ENCODE measurements at places on chromosomes 1 and 21.
A peak's percentile ranks its signal among the peaks of the same experiment; 100 is the strongest.

DNA sequence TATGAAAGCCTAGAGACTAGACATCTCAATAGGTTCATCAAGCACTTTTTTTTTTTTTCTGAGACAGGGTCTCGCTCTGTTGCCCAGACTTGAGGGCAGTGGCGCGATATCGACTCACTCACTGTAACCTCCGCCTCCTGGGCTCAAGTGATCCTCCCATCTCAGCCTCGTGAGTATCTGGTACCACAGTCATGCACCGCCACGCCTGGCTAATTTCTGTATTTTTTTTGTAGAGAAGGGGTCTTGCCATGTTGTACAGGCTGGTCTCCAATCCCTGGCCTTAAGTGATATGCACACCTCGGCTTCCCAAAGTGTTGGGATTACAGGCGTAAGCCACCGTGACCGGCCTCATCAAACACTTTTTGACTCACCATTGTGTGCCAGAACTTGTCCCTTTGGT is 613 bp upstream of the GPATCH4 start:
- no peak for DNase-seq

GRCh38 chr1:74222701-74223100 is 12.5 kb upstream of the TNNI3K start:
- no peak for DNase-seq

- DNase-seq, result no peak
Observed at GRCh38 chr1:214310010-214310409, 29.1 kb downstream of the SMYD2 start.

DNA sequence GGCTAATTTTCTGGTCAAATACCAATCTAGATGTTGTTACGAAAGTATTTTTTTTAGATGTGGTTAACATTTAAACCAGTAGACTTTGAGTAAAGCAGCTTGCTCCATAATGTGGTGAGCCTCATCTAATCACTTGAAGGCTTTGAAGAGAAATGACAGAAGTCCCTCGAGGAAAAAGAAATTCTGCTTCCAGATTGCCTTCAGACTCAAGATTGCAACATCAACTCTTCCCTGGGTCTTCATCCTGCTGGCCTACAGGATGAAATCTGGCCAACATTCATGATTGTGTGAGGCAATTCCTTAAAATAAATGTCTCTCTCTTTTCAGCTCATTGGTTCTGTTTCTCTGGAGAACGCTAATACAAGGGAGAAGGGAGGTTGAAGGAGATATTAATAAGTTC is 32.5 kb upstream of the SSX2IP start:
- DNase-seq, result peak; percentile 77

- DNase-seq, result peak; percentile 20
Observed at GRCh38 chr1:72105201-72105600, 177.1 kb downstream of the NEGR1 start.

- DNase-seq, result no peak
Observed at GRCh38 chr1:41641475-41641814, 157.0 kb upstream of the EDN2 start.

GRCh38 chr1:84089465-84089864 is 54.6 kb upstream of the PRKACB start:
- DNase-seq, result peak; percentile 77

DNA sequence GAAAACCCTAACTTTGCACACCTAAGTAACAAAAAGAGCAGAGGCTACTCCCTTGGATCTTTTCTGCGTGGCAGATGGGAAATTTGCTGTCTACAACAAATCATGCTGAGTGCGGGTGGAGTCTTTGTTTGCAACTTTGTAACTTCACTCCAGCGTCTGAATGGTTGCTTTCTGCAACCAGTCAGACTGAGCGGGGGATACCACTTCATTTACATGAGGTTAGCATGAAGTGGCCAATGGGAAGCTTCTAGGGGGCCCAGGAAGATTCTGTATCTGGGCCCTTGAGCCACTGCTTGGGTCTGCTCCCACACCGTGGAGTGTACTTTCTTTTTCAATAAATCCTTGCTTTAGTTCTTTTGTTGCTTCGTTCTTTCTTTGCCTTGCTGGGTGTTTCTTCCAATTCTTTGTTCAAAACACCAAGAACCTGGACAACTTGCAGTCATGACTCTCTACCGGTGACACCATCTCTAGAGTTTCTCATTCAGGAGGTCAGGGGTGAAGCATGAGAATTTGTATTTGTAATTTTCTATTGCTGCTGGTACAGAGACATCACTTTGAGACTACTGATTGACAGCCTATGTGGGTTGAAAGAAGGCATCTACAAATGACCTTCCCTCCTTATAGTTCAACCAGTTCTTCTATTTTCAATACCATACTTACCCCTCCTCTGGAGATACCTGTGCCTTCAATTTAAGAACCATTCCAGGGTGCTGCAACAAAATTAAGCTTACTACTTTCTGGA is 55.8 kb upstream of the RC3H1 start:
- DNase-seq, result no peak

GRCh38 chr1:109978761-109979488 is 5.6 kb upstream of the AHCYL1 start:
- no peak for DNase-seq

- DNase-seq, result no peak
Observed at GRCh38 chr1:82160036-82160435, 359.3 kb downstream of the ADGRL2 start.

GRCh38 chr1:42158189-42158588 is 5.0 kb downstream of the GUCA2B start:
- DNase-seq, result peak; percentile 38

DNA sequence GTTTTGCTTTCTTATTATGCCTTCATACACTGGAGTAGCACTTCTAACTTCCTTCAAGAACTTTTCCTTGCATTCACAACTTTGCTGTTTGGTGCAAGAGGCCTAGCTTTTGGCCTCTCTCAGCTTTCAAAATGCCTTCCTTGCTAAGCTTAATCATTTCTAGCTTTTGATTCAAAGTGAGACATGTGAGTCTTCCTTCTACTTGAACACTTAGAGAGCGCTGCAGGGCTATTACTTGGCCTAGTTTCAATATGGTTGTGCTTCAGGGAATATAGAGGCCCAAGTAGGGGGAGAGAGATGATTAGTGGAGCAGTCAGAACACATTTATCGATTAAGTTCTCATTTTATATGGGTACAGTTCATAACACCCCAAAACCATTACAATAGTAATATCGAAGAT is 12.4 kb downstream of the ANGEL2 start:
- DNase-seq, result no peak

DNA sequence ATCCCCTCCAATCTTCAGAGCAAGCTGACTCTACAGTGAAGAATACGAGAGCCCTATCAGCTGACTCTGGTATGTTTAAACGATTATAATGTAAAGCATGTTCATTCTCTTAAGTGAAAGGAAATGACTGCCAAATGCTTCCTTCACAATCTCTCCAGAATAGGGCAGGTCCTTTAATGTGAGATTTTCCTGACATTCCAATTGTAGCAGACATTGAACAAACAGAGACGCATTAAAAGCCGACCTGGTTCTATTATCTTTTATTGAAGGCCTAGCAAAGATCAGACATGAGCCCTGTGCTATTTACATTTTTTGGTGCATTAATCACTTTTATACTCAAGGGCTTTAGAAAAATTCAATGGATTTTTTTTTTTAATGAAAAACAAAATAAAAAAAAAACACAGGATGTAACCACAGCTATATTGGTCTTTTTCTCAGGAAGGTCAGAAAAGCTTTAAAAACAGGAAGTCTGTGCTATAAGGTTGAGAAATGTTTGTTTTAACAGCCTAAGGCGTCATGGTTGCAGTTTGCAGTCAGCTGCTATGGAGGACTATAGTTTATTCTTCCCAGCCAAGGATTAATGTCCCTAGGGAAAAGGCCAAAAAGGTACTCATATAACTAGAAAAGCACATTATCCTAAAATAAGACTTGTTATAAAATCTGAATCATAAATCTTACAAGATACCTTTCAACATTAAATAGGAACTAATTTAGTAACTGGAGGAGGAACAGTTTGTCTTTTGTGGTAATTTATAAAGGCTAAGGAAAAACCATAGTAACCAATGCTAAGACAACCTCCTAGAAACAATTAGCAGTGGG is 104.8 kb downstream of the RERE start:
- peak; percentile 93 for DNase-seq

DNA sequence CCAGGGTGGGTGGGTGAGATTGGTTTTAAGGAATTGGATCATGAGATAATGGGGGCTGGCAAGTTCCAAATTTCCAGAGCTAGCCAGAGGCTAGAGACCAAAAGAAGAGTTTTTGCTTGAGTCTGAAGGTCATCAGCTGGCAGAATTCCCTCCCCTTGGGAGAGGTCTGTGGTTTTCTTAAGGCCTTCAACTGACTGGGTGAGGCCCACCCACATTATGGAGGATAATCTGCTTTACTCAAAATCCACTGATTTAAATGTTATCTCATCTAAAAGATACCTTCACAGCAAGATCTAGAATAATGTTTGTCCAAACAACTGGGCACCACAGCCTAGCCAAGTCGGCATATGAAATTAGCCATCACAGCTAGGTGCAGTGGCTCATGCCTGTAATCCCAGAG is 156.4 kb downstream of the URB2 start:
- no peak for DNase-seq

DNA sequence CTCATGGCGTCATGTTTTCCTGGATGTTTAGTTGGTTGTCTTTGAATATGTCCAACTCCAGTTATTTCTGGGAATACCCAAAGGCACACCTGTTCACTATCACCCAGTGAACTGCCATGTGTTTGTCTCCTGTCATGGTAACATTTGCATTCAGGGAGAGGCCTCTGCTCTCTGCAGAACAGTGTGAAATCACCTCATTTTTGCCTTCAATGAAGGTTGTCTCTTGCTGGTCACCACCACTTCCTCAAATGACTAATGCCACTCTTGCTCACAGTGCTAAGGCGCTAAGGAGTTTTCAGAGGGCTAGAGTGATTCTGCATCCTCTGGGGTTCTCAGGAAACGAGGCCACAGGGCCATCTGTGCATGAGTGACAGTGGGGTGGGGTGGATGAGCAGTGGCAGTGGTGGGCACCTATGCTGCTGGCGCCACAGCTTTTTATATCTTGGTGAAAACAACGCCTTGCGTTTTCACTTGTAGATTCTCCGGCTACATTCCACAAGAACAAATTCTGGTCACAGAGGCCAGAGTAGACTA is 60.0 kb upstream of the ATP5PO start:
- peak; percentile 35 for DNase-seq

DNA sequence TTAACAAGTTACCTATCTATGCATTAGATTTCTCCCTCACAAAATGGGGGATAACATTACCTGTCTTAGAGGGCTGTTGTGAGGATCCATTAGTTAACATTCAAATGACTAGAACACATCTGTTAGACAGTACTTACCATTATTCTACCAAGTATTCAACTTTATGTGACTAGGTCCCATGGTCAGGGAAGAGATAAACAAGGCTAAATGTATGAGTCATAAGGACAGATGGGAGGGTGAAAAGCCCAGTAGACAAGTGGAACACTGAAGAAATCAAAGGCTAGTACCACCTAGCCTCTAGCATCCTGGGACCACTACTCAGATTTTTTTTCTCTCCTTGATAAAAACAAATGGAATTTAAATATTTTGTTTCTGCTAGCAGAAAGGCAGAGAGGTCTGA is 9.0 kb upstream of the VHLL start:
- DNase-seq, result no peak

GRCh38 chr1:18644973-18645746 is 14.5 kb downstream of the PAX7 start:
- no peak for DNase-seq

DNA sequence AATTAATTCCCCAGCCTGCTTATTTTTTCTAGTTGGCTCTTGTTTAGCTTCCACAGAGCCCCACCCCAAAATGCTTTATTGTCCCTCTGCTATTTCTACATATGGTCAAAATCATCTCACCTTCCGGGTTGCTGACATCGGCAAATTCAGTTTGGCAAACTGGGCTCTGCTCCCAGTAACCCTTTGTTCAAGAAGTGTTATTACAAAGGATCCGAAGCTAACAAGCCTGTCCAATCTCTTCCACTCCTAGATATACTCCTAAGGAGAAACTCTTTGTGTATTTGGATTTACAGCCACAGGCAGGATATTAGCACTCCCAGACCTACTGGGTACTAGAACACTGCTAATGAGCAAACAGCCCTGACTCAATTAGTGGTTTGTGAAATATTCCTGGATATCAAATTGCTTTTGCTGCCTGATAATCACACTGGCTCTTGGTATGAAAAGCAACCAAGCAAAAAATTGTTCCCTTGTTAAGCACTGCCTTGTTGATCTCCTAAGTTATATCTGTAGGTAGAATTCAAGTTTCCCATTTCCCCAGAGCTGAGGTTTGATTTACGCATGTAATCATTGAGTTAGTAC is 4.0 kb downstream of the JUN start:
- DNase-seq, result peak; percentile 59

GRCh38 chr1:212267460-212267859 is 17.8 kb upstream of the PPP2R5A start:
- no peak for DNase-seq

GRCh38 chr1:35932158-35932636 is 1.3 kb downstream of the AGO3 start:
- DNase-seq, result no peak

DNA sequence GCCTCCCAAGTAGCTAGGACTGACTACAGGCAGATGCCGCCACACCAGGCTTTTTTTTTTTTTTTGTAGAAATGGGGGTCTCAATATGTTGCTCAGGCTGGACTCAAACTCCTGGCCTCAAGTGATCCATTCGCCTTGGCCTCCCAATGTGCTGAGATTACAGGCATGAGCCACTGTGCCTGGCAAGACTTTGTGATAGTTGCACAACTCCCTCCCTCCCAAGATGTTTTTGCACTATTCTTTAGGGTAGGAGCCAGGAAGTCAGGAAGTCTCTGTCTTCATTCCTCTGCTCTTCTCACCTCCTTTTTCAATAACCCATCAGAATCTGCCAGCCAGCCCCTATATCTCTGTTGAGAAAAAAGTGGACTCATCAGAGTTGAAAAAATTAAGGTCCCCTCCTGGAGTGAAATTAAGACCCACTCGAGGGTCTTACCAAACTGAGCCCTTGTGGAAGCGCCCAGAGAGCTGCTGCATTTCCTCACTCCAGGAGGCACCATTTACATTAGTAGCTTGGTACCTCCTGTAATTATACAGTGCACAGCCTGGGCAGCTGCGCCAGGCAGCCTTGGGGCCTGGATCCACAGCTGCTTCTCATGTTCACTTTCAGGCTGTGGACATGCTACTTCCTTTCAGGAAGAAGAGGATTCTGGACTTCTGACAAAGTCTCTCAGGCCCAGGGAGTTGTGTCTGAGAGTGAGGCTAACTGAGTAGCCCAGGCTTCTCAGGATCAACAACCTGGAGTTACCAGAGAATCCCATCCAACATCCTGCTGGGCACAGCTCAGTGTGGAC is 24.0 kb downstream of the TCEA3 start:
- no peak for DNase-seq

DNA sequence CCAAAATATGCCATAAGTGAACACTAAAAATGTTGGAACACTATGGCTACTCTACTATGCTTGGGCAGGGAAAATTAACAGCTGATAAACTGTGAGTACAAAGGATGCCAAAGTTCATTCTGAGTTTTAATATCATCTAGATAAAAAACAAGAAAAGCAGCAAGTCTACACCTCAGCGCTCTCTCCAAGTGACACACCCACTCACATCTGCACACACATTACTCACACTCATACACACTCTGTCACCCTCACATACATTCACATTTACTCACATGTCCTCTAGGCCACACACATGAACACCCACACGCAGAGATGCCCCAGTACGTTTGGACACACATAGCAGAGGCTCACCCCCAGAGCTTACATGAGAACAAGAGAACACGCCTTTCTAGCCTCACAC is 87.3 kb upstream of the RAB4A start:
- DNase-seq, result no peak

GRCh38 chr1:225987491-225988316 is 11.4 kb downstream of the SDE2 start:
- DNase-seq, result peak; percentile 43

All from fibroblast of skin of scalp (primary cell).